SK-MEL-5 (cell line): ENCODE measurements at places on chromosomes 2 and 18. TPM values are rescaled to one million over a fixed set of nuclear protein-coding genes. Genes with fewer than 3 reads are reported as not detected.

Gene GPBAR1
- total RNA-seq, result not detected in 2 replicates

Gene TMBIM1
- 85.8 and 87.7 TPM in 2 replicates for total RNA-seq

Gene ARL4C
- 4.3 and 6.1 TPM in 2 replicates for total RNA-seq

- peak; percentile 39 for DNase-seq
Observed at GRCh38 chr2:27262379-27263286, at the start of gene SLC30A3. TSS of gene SLC30A3 (minus strand) at chr2:27263047. CDS start at chr2:27262906, 141 bp downstream.

- DNase-seq, result no peak
Observed at GRCh38 chr2:158676696-158677095, 118.4 kb upstream of the DAPL1 start.
